ENCODE measurements at places on chromosomes 1 and 21. TPM values are rescaled to one million over a fixed set of nuclear protein-coding genes. Genes with fewer than 3 reads are reported as not detected.

OR2L3 gene
- total RNA-seq = not detected

DENND2C gene
- total RNA-seq = 7.7 TPM

COL16A1 gene
- total RNA-seq = 5.3 TPM

CFHR2 gene
- not detected for total RNA-seq

SPATC1L gene
- total RNA-seq = 25.3 TPM

SMPDL3B gene
- 3.3 TPM for total RNA-seq

RBP7 gene
- 0.92 TPM for total RNA-seq

ATP6V0B gene
- 94.5 TPM for total RNA-seq

PAX7 gene
- 1.4 TPM for total RNA-seq

RER1 gene
- 141 TPM for total RNA-seq

EFNA1 gene
- total RNA-seq = 413 TPM

DCST2 gene
- total RNA-seq = 2.8 TPM

GRCh38 chr21:38819719-38820159 lies 14.0 kb downstream of the ETS2 start:
- H3K4me1 ChIP-seq = peaks cover 5% of the 10 kb centered on the region
- no peaks in the 10 kb centered on the region for H3K27me3 ChIP-seq
- H3K36me3 ChIP-seq = peaks cover 91% of the 10 kb centered on the region
- H3K4me3 ChIP-seq = no peak overlapping the region
- H3K27ac ChIP-seq = no peak overlapping the region

DNA sequence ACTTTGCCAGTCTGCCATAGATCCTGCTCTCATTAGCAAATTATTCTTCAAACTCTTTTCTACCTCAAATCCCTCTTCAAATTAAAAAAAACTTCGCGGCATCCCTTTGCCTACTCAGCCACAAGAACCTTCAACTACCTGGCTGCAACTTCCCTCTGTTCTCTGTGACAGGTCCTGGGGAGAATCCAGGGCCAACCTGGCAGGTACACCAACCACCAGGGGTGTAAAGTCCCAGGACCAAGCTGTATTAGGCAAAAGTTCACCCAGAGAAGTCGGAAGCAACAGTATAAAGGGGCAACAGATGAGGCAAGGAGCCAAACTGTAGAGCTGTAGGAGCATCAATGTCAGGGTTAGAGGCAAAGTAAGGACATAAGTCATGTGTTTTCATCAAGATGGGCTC lies 18.3 kb upstream of the ITLN2 start:
- no peak overlapping the region for H3K27ac ChIP-seq
- H3K27me3 ChIP-seq = peaks cover 3% of the 10 kb centered on the region
- peaks cover 6% of the 10 kb centered on the region for H3K4me1 ChIP-seq
- H3K36me3 ChIP-seq = no peaks in the 10 kb centered on the region

GRCh38 chr1:183622884-183623785 lies 12.4 kb downstream of the ARPC5 start:
- peak; percentile 49 for DNase-seq
- peak overlapping the region; percentile 72 for H3K27ac ChIP-seq
- no peaks in the 10 kb centered on the region for H3K27me3 ChIP-seq
- no peaks in the 10 kb centered on the region for H3K36me3 ChIP-seq
- H3K4me1 ChIP-seq = peaks cover 8% of the 10 kb centered on the region

- no peaks in the 10 kb centered on the region for H3K36me3 ChIP-seq
- DNase-seq = no peak
- H3K27me3 ChIP-seq = no peaks in the 10 kb centered on the region
- H3K4me1 ChIP-seq = no peaks in the 10 kb centered on the region
- no peak overlapping the region for H3K4me3 ChIP-seq
- H3K27ac ChIP-seq = no peak overlapping the region
These were observed 24.8 kb downstream of the ST6GALNAC5 start for GRCh38 chr1:76891931-76892622.

DNA sequence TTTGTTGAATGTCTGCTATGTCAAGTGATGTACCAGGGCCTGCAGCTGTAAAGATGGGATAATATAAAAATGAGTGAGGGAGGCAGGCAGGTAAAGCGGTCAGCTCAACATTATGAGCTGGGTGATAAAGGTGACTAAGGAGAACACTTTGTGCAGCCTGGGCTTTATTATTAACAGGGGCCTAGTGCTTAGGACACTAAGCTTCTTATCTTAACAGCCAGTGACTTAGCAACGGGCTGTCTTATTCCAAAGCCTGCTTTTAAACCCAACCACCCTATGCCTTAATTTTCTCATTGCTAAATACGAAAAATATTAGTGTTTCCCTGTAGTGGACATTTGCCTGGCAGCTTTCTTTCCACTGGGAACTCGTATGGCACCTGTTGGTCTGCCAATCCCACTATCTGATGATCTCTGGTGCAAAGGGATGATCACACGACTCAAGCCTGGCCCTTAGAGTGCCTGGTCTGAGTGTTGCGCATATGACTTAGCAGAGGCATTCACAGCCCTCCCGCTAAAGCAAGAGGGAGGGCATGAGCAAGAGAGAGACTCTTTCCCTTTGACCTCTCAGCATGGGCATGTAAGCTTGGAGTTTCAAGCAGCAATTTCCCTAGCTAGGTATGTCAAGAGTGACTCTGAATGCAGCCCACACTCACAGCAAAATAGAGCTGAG lies 98.6 kb upstream of the PAPPA2 start:
- no peak overlapping the region for H3K4me3 ChIP-seq
- no peaks in the 10 kb centered on the region for H3K27me3 ChIP-seq
- H3K36me3 ChIP-seq = no peaks in the 10 kb centered on the region
- H3K4me1 ChIP-seq = no peaks in the 10 kb centered on the region

- no peaks in the 10 kb centered on the region for H3K4me1 ChIP-seq
- peaks cover 3% of the 10 kb centered on the region for H3K36me3 ChIP-seq
- H3K4me3 ChIP-seq = no peak overlapping the region
- H3K27ac ChIP-seq = no peak overlapping the region
These were observed 90.7 kb downstream of the ARHGEF10L start for GRCh38 chr1:17630048-17630830.

DNA sequence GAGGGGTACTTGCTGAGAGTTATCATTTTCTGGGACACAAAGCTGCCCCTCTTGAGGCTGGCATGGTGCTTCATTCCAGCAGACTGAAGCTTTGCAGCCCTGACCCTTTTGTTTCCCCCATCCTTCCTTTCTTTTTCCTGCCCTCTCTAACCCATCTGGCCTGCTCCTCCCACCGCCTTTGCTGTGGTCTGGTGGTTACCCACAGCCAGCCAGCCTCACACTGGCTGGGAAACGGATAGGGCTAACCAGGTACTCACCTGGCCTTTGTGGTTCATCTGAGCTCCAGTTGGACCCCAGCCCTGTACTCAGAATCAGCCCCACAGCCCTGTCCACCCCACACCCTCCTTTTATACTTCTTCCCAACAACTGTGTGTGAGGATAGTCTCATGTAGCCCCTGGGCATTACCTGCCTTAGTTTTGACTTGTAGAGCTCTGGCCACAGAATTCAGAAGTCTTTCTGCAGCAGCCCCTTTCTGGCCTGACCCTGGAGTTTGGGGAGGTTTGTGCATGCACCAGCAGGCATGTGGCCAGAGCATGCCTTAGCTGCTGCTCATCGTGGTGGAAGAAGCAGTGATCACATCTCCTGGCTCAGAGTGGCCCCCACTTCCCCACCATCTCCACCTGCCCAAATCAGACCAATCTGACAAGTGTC lies 138.0 kb downstream of the TRABD2B start:
- H3K4me1 ChIP-seq = peaks cover 21% of the 10 kb centered on the region

GRCh38 chr1:46302641-46303037 lies 777 bp downstream of the LRRC41 start:
- peak overlapping the region; percentile 99 for H3K4me3 ChIP-seq
- peaks cover 29% of the 10 kb centered on the region for H3K4me1 ChIP-seq
- H3K27me3 ChIP-seq = peaks cover 13% of the 10 kb centered on the region
- DNase-seq = peak; percentile 51

DNA sequence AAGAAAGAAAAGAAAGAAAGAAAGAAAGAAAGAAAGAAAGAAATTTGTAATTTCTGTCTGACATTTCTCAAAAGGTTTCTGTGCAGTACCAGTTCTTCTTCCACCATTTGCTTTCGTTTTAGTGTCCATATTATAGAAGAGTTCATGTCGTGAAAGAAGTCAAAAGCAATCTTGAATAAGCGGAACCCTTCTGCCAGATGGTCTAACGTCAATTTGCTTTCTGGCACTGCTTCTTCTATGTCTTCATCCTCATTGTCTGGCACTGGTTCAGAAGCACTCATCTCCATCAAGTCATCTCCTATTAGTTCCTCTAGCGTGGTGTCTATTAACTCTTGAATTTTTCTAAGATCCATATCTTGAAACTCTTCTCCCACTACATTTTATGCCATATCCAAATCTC lies 170.0 kb upstream of the KCTD3 start:
- peaks cover 3% of the 10 kb centered on the region for H3K36me3 ChIP-seq
- no peak overlapping the region for H3K4me3 ChIP-seq
- peaks cover 16% of the 10 kb centered on the region for H3K4me1 ChIP-seq

- no peak overlapping the region for H3K27ac ChIP-seq
- no peaks in the 10 kb centered on the region for H3K27me3 ChIP-seq
- no peak for DNase-seq
- no peaks in the 10 kb centered on the region for H3K4me1 ChIP-seq
These were observed 691.1 kb downstream of the MATN1 start for GRCh38 chr1:30032302-30032701.

DNA sequence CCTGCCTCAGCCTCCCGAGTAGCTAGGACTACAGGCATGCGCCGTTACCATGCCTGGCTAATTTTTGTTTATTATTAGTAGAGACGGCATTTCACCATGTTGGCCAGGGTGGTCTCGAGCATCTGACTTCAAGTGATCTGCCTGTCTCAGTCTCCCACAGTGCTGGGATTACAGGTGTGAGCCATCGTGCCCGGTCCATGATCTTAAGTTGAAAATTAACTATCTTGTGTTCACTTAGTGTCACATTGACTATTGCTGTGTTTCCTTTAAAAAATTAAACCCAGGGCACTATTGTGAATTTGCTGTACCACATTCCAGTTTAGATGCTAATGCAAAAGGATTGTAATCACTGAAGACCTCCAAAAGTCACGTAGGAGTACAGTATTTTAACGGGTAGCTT lies 14.1 kb downstream of the CMPK1 start:
- H3K36me3 ChIP-seq = peaks cover 11% of the 10 kb centered on the region
- no peak overlapping the region for H3K27ac ChIP-seq
- peaks cover 5% of the 10 kb centered on the region for H3K4me1 ChIP-seq
- no peak for DNase-seq
- no peak overlapping the region for H3K4me3 ChIP-seq

GRCh38 chr1:221343607-221344006 lies 398.3 kb downstream of the DUSP10 start:
- peaks cover 2% of the 10 kb centered on the region for H3K27me3 ChIP-seq
- H3K4me3 ChIP-seq = no peak overlapping the region
- DNase-seq = no peak
- H3K27ac ChIP-seq = no peak overlapping the region
- no peaks in the 10 kb centered on the region for H3K4me1 ChIP-seq

GRCh38 chr1:63976006-63976405 lies 202.2 kb downstream of the ROR1 start:
- H3K27ac ChIP-seq = no peak overlapping the region
- no peaks in the 10 kb centered on the region for H3K4me1 ChIP-seq
- DNase-seq = no peak

DNA sequence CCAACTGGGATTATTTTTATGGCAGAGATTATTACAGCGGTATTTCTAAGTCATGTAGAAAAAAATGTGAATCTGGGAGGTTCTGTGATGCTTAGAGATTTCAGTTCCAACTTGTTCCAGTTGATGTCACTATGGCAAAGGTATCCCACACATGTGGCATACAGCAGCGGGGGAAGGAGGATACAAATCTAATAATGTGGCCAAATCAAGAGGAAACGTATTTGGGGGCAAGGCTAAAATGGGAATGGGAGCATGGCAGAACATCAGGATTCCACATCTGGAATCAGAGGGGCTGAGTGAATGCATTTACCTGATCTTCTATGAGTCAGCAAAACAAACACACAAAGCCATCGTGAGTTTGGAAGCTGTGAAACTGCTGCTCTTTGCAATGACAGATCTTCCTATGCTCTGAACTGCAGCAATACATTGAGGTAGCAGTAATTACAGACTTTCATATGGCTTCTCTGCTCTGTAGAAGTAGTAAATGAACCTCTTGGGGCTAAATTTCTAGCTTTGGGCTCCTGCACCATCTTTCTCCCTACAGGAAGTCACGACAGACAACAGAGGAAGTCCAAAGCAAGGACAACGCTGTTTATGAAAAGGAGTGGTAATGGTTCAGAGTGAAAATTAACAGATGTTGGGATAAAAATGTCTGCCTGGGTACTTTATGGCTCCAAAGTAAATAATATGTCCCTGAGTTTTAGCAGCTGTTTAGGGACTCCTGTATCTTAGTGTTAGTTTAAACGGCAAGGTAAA lies 55.5 kb downstream of the GABPA start:
- H3K36me3 ChIP-seq = no peaks in the 10 kb centered on the region
- peaks cover 11% of the 10 kb centered on the region for H3K4me1 ChIP-seq
- H3K4me3 ChIP-seq = peak overlapping the region; percentile 6
- H3K27me3 ChIP-seq = peaks cover 1% of the 10 kb centered on the region

- H3K27ac ChIP-seq = peak overlapping the region; percentile 52
- H3K36me3 ChIP-seq = peaks cover 27% of the 10 kb centered on the region
- H3K4me1 ChIP-seq = peaks cover 19% of the 10 kb centered on the region
- H3K4me3 ChIP-seq = no peak overlapping the region
- no peak for DNase-seq
These were observed 11.8 kb upstream of the PGD start for GRCh38 chr1:10386761-10387676.

GRCh38 chr1:234782791-234783190 lies 172.8 kb upstream of the IRF2BP2 start:
- H3K4me1 ChIP-seq = no peaks in the 10 kb centered on the region
- H3K27ac ChIP-seq = no peak overlapping the region
- DNase-seq = no peak
- H3K4me3 ChIP-seq = no peak overlapping the region
- no peaks in the 10 kb centered on the region for H3K27me3 ChIP-seq

DNA sequence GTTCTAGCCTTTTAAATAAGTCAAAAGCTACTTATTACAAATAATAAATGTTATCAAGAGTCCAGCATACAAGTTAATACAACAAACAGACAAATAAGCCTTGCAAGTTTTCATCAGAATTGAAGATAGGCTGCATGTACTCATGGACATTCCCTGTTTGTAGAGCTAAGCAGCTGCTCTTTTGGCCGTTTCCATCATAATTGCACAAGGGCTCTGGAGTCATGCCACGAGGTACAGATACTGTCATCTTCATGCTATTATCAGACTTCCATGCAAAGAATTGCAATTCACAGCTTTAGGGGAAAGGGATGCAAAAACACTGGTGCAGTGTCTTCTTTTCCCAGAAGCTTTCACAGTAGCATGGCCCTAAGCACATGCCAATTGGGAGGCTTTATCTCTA lies 52.8 kb upstream of the TBX15 start:
- no peak overlapping the region for H3K4me3 ChIP-seq
- H3K36me3 ChIP-seq = no peaks in the 10 kb centered on the region
- peaks cover 3% of the 10 kb centered on the region for H3K27me3 ChIP-seq
- no peak for DNase-seq
- H3K27ac ChIP-seq = no peak overlapping the region

- peaks cover 14% of the 10 kb centered on the region for H3K4me1 ChIP-seq
- no peak for DNase-seq
- H3K27me3 ChIP-seq = peaks cover 1% of the 10 kb centered on the region
- no peak overlapping the region for H3K4me3 ChIP-seq
- H3K36me3 ChIP-seq = no peaks in the 10 kb centered on the region
These were observed 91.6 kb upstream of the CHODL start for GRCh38 chr21:18153063-18153462.

- peaks cover 3% of the 10 kb centered on the region for H3K36me3 ChIP-seq
- H3K27ac ChIP-seq = no peak overlapping the region
- H3K4me1 ChIP-seq = peaks cover 9% of the 10 kb centered on the region
- DNase-seq = no peak
These were observed 25.0 kb downstream of the SLAMF1 start for GRCh38 chr1:160621633-160622413.

GRCh38 chr1:184189361-184189760 lies 137.8 kb downstream of the TSEN15 start:
- DNase-seq = no peak
- H3K27ac ChIP-seq = no peak overlapping the region
- peaks cover 5% of the 10 kb centered on the region for H3K27me3 ChIP-seq
- no peaks in the 10 kb centered on the region for H3K36me3 ChIP-seq
- H3K4me3 ChIP-seq = no peak overlapping the region
- no peaks in the 10 kb centered on the region for H3K4me1 ChIP-seq
